ENCODE measurements at places on chromosomes 16 and 17. TPM values are rescaled to one million over a fixed set of nuclear protein-coding genes. Genes with fewer than 3 reads are reported as not detected.
A peak's percentile ranks its signal among the peaks of the same experiment; 100 is the strongest.

Gene SAMD14
- total RNA-seq, result 1.0 TPM

Gene NME2
- total RNA-seq, result 201 TPM

Gene TMEM101
- 45.3 TPM for total RNA-seq

GRCh38 chr17:75697651-75698291 is 23.5 kb upstream of the ITGB4 start:
- peak; percentile 93 for DNase-seq

GRCh38 chr17:78528541-78528940 is 48.7 kb downstream of the DNAH17 start:
- DNase-seq, result peak; percentile 87

GRCh38 chr17:46013502-46014165 is 14.6 kb downstream of the STH start:
- peak; percentile 79 for DNase-seq
